HCEC 1CT (cell line): ENCODE measurements at places on chromosomes 5 and 9.

DNA sequence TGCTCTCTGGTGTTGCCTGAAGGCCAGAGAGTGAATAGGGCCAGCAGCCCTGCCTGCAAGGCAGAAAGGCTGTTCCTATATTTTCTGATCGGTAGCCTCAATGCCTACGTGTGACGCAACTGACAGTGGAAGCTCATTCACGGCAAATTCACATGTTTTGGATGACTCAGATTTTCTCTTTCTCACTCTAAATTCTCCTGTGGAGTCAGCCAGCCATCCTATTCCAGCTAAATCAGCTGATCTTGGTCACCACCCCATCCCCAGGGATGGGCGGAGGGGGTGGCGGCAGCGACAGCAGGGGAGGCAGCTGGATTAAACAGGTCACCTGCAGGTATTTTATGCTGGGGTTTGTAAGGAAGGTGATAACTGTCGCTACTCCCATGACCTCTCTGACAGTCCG lies 52.3 kb downstream of the ZNF510 start:
- DNase-seq, result no peak

DNA sequence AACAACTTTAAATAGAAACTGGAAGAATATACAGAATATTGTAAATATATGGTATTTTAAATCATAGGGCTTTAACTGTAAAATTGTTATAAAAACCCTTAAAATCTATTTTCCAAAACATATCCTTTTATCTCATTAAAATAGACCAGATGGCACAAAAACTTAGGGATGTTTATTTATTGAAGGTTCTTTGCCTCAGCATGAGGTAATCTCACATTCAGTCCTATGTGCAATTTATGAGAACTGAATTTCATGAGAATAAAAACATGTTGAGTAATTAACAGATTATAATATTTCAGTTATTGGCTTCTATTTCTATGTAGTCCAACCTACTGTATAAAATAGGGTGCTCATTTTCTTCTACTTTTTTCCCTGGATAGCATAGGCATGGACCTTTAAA lies 329.2 kb upstream of the PRR16 start:
- DNase-seq, result peak; percentile 17

GRCh38 chr9:128802482-128802881 lies 15.4 kb downstream of the TBC1D13 start:
- DNase-seq, result no peak

DNA sequence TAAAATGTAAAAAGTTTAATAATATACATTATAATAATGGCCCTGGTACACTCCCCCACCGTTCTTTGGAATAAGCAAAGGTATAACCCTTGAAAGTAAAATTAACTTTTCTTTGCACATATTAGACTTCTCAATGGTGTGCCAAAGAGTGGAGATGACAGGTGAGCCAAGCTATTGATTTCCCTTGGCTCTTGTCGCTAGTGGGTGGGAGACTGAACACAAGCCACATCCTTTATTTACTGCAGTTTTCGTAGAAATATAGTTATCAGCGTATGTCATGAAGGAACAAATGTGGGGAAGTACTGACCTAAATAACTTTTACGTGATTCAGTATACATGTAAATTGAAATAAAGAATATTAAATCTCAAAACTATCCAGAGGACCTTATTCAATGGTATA lies 549.3 kb downstream of the RAB3C start:
- no peak for DNase-seq

DNA sequence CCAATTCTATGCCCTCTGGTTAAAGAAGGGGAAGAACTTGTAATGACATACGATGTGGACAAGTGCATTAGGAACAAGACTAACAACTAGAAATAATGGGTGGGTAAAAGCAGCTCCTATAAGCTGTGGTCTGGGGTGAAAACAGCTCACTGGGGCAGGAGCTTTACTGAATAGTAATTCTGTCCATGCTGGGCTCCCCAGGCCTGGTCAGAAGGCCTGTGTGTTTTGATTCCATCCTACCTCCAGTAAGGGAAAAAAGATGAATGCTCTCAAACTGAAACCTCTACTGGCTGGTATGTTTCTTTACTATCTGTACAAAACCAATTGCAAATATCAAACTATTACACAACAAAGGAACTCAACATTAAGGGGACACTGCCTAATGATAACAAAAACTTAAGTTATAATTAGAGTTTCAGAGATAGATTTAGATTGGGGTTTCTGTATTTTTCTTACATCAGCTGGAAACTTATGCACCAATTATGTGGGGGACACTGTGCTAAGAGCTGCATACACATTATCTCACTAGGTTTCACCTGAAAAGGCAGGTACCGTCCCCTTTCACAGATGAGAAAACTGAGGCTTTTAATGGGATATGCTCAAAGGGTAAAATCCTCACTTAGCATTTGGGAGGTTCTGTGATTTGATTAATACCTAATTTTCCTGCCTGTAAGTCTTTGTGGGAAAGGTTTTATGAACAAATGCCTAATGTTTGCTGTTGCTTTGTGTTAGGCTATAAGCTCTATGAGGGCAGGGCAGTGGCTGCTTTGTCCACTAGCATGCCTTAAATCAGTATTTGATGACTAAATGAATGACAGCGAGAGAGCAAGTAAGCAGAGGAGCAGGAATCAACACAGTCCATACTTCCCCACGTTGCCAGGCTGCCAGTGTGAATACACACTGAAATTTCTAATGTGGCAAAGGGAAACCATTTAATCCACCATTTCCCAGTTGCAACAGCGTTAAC lies 53.6 kb downstream of the ELL2 start:
- DNase-seq, result no peak

DNA sequence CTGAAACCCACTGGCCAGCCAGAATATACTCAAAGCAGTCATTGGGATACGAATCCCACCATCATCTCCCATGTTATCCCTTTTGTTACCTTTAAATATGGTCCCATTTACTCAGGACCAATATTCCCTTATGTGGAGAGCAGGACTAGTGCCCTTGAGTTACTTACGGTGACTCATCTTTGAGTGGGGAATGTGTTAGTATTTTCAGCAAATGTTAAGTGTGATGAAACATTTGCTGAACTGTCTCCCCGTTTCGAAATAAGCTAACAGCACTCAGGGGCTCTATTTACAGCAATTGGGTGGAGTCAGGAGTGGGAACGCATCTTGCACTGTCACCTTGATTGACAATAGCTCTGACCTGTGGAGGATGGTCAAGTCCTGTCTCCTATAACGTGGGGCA lies 67.4 kb downstream of the CTSL start:
- peak; percentile 98 for DNase-seq

GRCh38 chr5:83363886-83364275 lies 107.7 kb upstream of the VCAN start:
- DNase-seq, result no peak

- no peak for DNase-seq
Measured at GRCh38 chr5:7396713-7397454, 946 bp downstream of the ADCY2 start.

- peak; percentile 37 for DNase-seq
Measured at GRCh38 chr5:59317023-59317773, 576.3 kb downstream of the PDE4D start.

DNA sequence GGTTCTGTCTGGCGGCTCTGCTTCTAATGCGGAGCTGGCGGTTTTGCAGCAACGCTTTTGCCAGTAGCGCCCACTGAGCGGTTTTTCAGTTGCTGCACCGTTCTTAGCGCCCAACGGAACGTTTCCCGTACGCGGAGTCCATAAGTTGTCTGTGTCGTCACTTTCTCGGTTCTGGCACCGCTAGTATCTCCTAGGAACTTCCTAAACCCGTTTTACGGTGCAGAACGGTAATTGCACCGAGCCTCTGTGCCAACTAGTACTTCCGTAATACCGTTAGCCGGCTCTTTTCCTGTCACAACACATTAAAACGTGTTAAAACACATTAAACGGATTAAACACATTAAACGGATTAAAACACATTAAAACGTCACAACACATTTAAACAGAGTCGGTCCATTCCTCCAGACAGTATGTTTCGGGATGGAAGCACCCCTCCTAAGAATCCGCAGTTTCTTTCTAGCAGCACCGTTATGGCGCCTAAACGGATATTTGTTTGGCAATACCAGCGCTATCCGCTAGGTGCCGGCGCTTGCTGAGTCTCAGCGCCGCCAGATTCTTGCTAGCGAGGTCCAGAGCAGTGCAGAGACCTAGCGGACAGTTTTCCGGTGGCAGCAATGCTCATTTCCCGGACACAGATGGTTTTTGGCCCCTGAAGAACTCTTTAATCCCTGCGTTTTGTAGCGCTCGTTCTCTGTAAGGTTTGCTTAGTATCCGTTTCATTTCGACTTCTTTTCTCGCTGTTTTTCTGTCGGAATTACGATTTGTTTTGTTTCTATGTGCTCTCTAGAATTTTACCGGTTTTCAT lies 45.4 kb downstream of the ANXA2R start:
- peak; percentile 94 for DNase-seq

- no peak for DNase-seq
Measured at GRCh38 chr5:140488914-140489313, 58.5 kb upstream of the EIF4EBP3 start.

DNA sequence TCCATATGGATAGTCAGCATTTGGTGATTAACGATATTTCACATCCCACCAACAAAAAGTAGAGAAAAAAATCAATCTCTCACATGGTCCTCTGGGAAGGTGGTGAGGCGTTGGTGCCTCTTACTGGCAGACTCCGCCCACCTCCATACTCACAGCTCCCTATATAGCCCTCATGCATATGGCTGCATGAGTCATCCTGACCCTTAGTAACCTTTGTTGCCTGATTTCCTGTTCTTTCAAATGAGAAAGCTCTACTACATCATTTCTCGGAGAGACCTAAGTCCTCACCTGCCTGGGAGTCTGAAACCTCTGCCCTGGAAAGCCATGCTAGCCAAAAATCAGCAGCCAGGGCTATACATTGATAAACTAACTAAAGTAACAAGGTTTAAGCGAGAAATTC lies 33.3 kb upstream of the ABCA1 start:
- peak; percentile 78 for DNase-seq

- DNase-seq, result no peak
Measured at GRCh38 chr9:19136129-19136528, 8.8 kb upstream of the PLIN2 start.

GRCh38 chr9:18256568-18256967 lies 217.4 kb upstream of the ADAMTSL1 start:
- DNase-seq, result no peak

DNA sequence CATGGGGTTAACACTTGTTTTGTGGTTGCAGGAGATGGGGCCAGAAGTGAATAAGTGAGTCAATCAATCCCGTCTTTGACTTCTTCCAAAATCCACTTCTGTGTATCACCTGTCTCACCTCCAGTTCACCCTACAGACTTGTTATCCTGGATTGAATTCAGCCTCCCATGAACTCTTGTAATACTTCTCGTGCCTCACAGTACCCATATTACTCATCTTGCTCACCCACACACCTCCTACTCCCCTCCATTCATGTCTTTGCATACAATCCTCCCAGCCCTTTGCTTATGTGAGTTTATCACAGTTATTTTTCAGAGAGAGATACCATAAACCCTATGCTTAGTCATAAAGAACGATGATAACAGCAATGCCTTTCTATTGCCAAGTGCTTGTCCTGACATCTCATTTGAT lies 52.9 kb upstream of the PAPPA start:
- peak; percentile 41 for DNase-seq

- DNase-seq, result no peak
Measured at GRCh38 chr5:154039458-154039829, 677 bp downstream of the MFAP3 start.

GRCh38 chr5:6548756-6549285 lies 84.0 kb downstream of the NSUN2 start:
- DNase-seq, result no peak

DNA sequence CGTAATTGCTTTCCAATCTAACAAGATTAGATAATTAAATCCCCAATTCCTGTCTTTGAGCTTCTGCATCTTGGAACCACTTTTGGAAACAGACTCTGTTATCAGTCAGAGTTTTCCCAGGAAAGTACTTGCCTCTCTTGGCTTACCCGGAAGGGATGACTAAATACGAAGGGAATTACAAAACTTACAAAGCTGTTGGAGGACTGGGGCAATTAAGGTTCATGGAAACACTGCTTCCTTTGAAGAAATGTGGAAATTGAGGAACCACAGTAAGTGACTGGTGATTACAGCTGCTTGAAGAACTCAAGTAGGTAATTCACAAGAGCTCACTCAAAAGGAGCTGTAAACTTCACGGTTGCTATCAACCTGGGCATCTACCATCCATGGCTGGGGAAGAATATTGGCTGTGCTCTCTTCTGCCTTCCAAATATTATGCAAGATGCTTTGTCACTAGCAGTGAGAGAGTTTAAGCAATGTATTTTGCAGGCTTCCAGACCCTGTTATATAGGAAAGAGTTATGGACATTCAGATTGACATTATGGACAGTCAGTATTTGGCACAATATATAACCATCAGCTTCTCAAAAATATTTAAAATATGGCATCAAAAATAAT lies 104.6 kb upstream of the MAN2A1 start:
- peak; percentile 22 for DNase-seq

DNA sequence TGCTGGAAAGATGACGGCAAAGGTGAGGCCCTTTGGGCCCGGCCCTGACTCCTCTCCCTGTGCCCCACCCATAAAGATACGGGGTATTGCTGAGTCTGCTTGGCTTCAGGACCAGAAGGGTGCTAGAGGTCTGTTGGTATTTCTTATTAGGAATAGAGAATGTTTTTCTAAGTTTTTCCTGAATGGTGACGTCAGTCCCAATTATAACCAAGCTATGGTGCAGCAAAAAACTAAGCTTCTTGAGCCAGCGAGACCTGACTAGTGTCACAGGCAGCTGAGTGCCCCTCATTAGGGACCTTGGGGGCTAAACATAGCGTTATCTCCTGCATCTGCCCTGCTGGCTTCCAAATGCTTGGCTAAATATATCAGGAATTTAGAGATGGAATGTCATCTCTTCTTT lies 151.0 kb upstream of the TBC1D2 start:
- no peak for DNase-seq

- no peak for DNase-seq
Measured at GRCh38 chr5:9920697-9921096, 290.5 kb upstream of the TAS2R1 start.

DNA sequence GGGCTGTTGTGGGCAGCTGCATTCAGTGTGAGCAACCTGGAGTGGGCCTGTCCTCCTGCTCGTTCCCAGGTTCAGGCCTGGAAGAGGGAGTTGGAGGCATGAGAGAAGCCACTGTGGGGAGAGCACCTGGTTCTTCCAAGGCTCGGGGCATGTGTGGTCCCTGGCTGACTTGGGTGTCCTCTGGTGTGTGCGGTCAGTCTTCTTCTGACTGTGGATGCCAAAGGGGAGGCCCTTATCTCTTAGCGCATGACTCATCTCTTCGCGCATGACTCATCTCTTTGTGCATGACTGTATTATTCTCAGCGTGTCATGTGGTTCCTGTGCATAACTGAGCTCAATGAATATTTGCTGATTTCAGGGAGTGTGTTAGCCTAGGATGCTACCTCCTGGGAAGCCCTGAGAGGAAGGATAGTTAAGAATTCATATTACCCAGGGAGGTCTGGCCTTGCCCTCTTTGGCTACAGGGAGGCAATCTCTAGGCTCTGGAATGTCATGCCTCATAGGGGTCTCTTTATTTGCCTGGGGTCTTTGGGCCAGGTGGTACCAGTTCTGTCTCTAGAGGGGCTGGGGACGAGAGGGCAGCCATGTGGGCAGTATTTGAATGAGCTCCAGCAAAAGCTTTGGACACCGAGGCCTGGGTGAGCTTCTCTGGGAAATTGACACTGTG lies 188.7 kb downstream of the HSPA4 start:
- DNase-seq, result peak; percentile 94
